ENCODE measurements at places on chromosomes 1 and 21.

DNA sequence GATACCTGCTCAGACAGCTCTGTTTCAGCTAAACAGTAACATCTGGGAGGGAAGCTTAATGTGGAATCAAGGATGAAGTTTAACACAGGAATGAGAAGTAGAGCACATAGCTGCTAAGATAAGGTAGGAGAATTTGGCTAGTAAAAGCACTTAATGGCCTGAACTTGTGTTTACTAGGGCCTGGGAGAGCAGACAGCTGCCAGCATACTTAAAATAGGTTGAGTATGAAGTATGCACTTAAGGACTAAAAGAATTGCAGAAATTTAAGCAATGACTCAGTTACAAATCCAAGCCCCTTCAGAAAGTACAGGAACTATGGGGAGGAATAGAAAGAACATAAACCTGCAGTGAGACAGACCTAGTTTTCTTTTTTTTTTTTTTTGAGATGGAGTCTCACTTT lies 53.0 kb downstream of the BACH1 start:
- DNase-seq: no peak

GRCh38 chr1:65658122-65658521 lies 134.6 kb upstream of the PDE4B start:
- peak; percentile 57 for DNase-seq

DNA sequence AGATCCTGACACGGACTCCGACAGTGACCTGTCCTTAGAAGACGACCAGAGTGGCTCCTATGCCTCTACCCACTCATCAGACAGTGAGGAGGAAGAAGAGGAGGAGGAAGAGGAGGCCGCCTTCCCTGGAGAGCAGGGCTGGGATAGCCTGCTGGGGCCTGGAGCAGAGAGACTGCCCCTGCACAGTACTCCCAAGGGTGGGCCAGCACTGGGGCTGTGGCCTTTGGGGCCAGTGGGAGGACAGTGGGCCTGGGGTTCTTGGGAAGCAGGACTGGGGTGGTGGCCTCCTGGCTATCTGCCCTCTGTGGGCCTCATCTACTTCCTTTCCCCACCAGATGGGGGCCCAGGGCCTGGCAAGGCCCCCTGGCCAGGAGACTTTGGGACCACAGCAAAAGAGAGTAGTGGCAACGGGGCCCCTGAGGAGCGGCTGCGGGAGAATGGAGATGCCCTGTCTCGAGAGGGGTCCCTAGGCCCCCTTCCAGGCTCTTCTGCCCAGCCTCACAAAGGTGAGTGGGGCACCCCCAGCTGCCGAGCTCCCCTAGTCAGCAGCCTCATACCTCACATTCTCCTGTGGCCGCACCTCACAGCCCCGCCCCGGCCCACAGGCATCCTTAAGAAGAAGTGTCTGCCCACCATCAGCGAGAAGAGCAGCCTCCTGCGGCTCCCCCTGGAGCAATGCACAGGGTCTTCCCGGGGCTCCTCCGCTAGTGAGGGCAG lies 10.0 kb downstream of the PSRC1 start:
- no peak for DNase-seq

DNA sequence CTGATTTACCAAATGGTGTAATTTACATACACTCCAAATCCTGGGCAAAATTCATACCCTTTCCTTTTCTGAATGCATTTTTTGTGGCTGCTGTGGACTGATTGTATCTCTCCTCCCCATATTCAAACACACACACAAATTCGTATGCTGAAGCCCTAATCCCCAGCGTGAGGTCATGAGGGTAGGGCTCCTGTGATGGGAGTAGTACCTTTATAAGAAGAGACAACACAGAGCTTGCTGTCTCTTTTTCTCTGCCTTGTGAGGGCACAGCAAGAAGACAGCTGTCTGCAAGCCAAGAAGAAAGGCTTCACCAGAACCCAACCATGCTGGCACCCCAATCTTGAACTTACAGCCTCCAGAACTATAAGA lies 24.4 kb downstream of the DUSP10 start:
- DNase-seq: no peak

GRCh38 chr1:67184838-67185421 lies 18.7 kb downstream of the IL23R start:
- no peak for DNase-seq

DNA sequence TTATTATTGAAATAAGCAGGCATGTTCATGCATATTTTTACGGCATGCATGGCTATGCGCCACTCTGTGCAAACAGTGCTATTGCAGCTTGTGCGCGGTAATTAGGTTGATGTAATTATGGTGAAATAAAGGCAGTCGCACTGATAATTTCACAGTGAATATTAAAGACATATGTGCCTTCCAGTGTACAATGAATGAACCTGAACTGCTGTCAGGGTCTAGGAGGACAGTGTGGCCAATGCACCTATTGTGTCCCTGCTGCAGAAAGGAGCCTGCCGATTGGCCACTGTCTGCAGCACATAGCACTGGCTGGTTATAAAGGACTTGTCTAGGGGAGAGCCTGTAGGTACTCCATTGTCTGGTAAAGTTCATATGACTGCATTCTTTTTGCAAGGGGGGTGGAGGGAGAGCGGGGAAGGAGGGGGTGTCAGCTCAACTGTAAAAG lies 340.4 kb downstream of the USP25 start:
- no peak for DNase-seq

Data from suppressor macrophage treated with lipopolysaccharide for 1 hour (primary cell).